Hepatocyte (in vitro differentiated cells): ENCODE measurements at places on chromosomes 7 and 10.

DNA sequence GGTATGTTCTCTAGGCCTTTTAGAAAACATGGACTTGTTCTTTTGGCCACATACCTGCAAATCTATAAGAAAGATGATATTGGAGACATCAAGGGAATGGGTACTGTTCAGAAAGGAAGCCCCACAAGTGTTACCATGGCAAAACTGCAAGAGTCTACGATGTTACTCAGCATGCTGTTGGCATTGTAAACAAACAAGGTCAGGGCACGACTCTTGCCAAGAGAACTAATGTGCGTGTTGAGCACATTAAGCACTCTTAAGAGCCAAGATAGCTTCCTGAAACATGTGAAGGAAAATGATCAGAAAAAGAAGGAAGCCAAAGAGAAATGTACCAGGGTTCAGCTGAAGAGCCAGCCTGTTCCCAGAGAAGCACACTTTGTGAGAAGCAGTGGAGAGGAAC is 37.1 kb downstream of the SDK1 start:
- no peak for DNase-seq

DNA sequence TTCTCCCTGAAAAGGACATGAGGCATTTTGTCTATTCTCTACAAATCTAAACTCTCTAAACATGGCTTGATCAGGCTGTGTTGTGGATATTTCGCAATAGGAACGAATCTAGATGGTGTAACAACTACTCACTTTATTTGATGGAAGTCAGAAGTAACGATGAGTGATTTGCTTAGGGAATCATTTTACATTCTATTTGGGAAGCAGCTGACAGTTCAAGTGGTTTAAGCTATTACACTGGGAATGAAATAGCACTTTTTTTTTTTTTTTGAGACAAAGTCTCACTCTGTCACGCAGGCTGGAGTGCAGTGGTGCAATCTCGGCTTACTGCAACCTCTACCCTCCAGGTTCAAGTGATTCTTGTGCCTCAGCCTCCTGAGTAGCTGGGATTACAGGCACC is 44.1 kb downstream of the NPY start:
- DNase-seq: no peak

DNA sequence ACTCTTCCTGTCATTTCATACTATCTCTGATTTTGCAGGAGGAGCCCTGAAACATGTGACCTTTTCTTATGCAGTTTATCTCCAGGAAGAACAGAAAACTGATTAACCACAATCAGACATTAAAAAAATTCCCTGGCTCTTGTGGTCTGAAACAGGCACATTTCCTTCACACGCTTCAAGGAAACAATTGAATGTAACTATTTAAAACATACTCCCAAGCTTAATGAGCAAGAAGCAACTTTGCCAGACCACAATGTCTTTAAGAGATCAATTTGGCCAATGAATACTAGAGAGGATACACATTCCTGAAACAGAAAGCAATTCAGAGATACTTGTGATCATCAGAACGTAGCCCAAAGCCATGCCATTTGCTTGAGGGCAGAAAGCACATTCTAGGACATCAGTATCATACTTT is 65.8 kb downstream of the PIP4K2A start:
- DNase-seq: no peak

GRCh38 chr7:116449950-116450349 is 49.6 kb upstream of the CAV2 start:
- DNase-seq: no peak

DNA sequence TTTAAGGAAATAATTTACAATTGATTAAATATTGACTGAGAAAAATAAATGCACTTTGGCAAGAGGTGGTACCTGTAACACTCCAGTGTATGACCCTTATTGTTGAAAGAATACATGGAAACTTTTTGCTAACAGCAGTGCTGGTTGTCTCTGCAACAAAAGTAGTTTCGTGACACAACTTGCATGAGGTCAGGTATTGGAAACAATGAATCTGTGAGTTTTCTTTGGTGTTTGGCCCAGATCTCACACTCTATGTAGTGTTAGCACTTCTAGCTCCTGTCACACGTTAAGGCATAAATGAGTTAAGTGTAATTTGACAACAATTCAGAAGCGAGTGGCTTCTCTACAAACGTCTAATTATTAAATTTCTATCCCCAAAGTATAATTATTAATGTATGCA is 137.7 kb upstream of the MDFIC start:
- no peak for DNase-seq

DNA sequence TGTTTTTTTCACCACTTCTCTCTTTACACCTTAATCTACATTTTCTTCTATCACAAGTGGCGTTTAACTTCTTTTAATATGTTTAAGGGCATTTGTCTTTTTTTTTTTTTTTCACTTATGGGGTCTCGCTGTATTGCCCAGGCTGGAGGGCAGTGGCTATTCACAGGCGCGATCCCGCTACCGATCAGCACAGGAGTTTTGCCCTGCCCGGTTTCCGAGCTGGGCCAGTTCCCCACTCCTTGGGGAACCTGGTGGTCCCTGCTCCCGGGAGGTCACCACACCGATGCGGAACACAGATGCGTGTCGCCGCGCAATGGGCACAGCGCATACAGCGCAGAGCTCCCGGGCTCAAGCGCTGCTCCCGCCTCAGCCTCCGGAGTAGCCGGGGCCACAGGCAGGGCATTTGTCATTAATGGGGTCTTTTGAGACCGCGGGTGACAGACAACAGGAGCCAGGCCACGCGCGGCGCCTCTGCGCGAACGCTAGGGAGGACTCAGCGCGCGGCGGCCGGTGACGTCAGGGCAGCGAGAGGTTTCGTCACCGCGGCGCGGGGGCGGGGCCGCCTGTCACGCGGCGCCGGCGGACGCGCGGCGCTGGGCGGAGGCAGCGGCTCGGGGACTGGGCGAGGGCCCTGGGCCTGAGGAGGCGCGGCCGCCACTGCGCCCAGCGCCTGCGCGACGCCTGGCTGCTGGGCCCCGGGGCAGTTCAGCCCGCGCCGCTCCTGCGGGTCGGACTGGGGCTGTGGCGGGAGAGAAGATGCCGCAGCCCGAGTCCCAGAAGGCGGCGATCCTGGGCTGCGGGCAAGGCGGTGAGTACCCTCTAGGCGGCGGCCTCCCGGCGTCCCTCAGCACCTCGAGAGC is at the start of gene GALNT11:
Gene GALNT11 (plus strand): TSS at position 598 of the 860 bp plus-strand sequence. CDS start 68,554 bp downstream, outside the sequence.
- DNase-seq: peak; percentile 96
